ENCODE measurements at places on chromosomes 5 and 9.

GRCh38 chr9:10613419-10613818 is 617 bp upstream of the PTPRD start:
- no peak for DNase-seq

DNA sequence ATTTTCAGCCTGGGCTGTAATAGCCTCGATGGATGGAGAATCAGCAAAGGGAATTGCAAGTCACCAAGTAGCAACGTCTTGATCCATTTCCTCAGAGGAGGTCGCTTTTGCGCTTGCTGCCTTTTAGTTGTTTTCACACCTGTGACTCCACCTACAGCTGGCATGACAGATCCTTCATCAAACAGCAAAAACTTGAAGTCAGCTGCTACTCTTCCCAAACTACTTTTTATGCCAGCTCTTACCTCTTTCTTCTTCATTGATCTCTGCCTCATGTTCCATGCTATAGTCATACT is 107.7 kb downstream of the MAT2B start:
- no peak for DNase-seq

GRCh38 chr9:117825609-117826347 is 121.6 kb downstream of the TLR4 start:
- no peak for DNase-seq

- DNase-seq: no peak
These were observed 497.0 kb downstream of the RAB3C start for GRCh38 chr5:59079622-59080620.

- no peak for DNase-seq
These were observed 159.3 kb downstream of the RGS3 start for GRCh38 chr9:113622600-113623400.
